Head of caudate nucleus (tissue), 42 donors: ENCODE measurements at places on chromosomes 2 and 18.

GRCh38 chr2:105411720-105412407 is 13.0 kb upstream of the FHL2 start:
- no peak for DNase-seq

DNA sequence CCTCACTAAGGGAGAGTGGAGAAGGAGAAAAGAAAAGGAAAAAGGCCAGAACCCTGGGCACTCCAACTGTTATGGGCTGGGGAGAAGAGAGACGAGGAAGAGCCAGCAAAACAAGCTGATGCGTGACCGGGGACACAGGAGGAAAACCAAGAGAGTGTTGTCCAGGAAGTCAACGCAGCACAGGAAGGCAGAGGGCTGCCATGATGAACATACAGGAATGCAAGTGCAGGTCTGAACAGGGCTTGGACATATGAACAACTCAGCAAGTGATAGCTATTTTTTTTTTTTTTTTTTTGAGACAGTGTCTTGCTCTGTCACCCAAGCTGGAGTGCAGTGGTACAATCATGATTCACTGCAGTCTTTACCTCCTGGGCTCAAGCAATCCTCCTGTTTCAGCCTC is 28.4 kb downstream of the SIX3 start:
- no peak for DNase-seq

DNA sequence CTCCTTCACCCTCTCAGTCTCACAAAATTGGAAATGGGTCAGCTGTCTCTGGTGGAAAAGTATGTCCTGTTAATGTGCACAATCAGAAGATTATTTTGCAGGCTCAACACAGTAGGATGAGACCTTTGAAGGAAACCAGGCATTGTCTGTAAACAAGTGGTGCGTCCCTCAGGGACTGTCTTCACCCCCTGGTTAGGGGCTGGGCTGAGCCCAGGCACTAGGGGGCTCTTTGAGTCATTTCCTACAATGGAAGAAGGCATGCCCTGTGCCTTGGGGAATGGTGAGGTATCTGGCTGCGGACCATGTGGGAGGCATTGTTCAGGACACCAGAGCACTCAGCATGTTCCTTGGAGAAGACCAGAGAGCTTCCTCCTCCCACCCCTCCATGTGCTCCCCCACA is 26.8 kb downstream of the PKDCC start:
- no peak for DNase-seq

DNA sequence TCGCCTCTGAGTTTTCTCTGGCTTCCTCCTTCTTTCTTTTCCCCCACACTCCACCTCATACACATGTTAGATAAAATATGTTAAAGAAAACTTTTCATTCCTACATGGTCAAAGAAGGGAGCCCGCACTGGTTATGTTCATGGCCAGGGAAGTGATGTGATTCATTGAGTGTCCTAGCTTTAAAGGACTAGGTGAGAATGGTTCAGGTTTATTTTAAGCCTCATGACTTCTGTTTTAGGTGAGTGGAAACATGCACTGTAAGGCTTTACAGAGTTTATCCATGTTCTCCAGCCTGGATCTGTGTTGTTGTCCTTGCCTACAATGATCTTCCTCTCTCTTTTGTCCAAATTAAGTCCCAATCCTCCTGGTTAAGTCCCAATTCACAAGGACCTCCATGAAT is 56.5 kb downstream of the RASGRP3 start:
- DNase-seq = no peak

- DNase-seq = no peak
Measured at GRCh38 chr2:66370824-66371223, 64.1 kb upstream of the MEIS1 start.

DNA sequence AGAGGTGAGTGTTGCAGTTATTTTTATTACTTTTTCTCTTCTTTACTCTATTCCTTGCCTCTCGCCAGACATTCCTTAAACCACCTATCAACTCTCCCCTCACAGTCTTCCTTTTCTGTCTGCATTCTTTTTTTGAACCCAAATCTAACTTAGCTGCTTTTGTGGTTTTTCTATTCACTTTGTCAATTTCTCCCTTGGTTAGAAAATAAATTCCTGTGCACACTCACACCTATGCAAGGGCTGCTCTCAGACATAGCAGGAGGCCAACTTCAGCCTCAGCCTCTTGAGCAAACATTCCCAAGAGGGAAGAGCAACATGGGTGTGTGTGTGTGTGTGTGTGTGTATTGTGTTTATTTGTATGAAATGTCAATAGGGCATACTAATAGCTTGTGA is 808.6 kb downstream of the RNF144A start:
- no peak for DNase-seq

- DNase-seq = no peak
Measured at GRCh38 chr2:230879891-230880290, 15.1 kb downstream of the ITM2C start.

DNA sequence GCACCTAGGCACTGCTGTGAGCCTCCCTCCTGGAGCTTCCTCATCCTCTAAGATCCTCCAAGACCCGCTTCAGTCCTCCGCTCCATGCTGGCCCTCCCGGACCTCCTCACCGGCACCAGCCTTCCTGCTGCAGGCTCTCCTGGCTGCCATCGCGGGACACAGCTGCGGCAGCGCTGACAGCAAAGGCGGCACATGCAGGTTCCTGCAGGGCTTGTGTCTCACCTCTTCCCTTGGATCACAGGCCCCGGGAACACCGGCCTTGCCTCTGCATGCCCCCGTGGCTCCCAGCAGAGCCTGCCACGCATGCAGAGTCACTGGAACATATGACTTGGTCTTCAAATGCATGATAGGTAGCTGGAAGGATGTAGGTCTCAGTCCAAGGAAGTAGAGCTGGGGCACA is 67.2 kb downstream of the PTGR3 start:
- DNase-seq = no peak

DNA sequence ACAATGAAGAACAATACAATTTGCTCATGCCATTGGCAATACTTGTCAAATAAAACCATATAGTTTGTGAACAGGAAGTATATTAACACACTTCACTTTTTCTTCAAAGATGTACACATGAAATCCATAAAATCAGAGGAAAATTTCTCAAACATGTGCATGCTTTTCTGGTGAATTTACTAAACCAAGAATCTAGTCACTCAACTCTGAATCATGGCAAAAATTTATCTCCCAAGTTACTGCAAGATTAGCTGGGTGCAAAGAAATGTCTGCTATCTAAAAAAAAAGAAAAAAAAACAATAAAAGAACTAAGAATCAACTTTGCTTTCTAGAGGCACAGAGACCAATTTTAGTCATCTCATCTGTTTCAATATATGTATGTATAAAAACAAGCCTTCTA is 419.2 kb downstream of the NR4A2 start:
- DNase-seq = no peak

DNA sequence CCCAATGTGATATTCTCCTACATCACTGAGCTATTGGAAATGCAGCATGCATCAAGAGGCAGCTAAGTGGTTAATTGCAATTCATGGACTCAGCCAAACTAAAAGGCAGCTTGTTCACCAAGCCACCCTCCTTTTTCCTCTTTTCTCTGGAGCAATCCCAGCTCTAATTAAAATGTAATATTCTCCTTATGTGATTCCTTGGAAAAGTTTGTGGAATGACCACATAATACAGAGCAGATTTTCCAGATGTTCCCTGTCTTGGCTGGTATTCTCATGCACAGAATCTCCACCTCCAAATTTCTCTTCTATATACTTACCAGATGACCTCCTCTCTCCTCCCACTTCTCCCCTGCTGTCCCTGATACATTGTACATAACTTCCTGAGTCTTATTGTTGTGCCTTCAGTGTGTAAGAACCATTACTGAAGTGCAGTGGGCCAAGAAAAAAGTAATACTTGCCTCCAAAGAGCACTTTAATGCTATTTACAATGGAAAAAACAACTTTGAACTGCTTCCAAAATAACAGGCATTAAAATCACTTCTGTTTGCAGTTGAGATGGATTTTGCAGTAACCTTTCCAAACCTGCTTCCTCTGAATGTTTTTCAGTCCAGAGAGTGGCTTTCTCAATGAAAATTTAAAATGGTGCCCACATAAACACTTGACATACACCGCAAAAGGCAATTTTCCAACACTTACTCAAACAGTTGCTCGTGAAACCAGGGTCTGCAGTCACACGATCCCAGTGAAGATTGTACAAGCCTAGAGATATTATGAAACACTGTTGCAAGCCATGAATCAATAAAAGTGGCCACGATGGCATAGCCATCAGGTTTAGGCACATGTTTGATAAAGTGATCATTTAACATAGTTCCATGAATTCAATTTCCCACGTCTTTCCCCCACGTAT is 258.0 kb downstream of the MTX2 start:
- no peak for DNase-seq

DNA sequence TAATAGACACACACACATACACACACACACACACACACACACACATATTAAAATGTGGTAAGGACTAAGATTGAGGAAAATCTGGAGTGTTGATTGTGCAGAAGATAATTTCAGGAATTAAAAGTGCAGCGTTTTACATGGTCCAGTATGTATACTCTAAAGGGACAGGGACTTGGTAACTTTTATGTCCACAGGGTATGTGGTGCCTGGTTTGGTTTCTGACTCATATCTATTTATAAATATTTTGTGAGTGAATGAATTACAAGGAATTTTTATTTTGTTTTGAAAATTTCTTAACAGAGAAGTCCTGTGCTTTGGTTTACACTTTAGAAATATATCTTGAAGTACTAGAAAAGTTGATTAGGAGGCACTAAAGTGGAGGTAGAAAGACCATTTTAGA is 287.7 kb upstream of the NXPH2 start:
- DNase-seq = no peak

- DNase-seq = no peak
Measured at GRCh38 chr18:12518832-12519531, 111.3 kb downstream of the PRELID3A start.

DNA sequence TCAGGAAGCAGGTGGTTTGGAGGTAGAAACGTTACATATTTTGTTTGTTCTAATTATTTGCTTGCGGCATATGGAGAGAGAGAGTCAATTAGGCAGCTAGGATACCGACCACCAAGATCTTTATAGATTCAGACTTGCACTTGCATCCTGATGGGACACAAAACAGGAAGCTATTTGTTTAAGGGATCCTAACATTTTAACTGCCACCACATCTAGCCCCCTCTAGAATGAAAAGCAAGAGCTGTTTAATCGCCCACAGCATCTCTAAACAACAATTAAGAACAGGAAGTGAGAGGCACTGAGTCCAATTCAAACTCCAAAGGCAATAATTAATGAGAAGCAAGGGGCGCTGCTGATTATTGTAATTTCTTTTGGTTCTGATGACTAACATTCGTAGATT is 182.0 kb upstream of the LINC00305 start:
- DNase-seq = no peak

- DNase-seq = no peak
Measured at GRCh38 chr2:202848813-202849212, 22.8 kb downstream of the ICA1L start.

GRCh38 chr2:223635080-223635479 is 32.9 kb upstream of the SCG2 start:
- no peak for DNase-seq
